Prostate gland (tissue), 2 donors: ENCODE measurements at places on chromosomes 1 and 21.

DNA sequence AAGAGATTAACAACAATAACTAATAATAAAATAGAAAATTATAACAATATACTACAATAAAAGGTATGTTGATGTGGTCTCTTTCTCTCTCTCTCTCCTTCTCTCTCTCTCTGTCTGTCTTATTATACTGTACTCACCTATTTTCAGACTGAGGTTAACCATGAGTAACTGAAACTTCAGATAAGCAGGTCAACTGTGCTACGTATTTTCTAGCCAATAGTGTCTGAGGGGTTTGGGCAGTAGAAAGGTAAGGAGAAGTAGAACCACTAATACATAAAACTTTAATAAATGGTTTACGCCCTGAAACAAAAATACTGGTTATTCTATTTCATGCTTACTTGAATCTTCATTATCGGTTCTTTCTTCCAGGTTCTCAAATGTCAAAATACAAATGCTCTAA lies 71.0 kb upstream of the LRRC53 start:
- no peak for DNase-seq

- DNase-seq, result no peak
Observed at GRCh38 chr1:88434836-88435235, 249.2 kb upstream of the PKN2 start.

DNA sequence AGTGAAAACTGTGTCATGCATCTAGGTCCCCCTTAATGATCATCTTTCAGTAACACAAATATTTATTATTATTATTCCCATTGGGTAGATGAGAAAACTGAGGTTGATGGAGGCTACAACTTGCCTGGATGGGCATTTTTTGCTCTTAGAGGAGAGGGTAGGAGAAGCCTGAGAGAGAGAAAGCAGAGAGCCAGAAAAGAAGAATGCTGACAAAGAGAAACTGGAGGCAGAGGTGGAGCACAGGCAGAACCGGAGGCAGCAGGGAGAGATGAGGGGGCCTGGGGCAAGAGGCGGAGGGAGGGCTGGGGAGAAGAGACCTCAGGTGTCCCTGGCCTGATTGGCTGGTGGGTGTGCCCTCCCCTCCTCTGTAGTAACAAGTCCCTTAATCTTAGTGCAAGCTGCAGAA lies 4.1 kb downstream of the BLACAT1 start:
- no peak for DNase-seq

GRCh38 chr1:109671067-109671466 lies 3.2 kb downstream of the GSTM2 start:
- DNase-seq, result no peak

GRCh38 chr21:21971384-21971783 lies 973.2 kb downstream of the NCAM2 start:
- no peak for DNase-seq

GRCh38 chr1:244854166-244854565 lies 10.2 kb downstream of the HNRNPU start:
- DNase-seq, result no peak

DNA sequence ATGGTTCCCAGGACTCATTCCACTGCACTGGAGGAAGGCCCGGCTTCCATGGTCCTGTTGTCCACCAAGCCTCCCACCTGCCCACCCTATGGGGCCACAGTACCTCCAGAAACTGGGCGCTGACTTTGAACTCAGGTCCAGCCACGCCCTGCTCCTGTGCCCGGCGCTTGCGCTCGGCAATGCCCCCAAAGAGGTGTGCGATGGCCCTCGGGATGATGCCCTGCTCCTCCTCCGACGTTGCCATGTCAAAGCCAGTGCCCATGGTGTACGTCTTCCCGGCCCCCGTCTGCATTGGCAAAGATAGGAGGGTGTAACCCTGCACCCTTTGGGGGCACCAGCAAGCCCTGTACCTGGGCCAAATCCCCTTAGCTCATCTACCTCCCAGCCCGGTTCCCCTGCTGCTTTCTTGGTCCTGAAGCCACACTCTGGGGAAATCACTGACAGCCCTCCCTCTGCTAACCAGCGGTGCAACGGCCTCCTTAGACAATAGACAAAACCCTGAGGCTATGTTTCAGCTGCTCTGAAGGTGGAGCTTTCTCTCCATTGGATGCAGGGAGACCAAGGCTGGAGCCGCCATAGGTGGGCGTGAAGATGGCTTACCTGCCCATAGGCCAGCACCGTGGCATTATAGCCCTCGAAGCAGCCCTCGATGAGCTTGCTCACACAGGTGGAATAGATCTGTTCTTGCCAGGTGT lies 14.7 kb downstream of the KIF21B start:
- DNase-seq, result no peak

DNA sequence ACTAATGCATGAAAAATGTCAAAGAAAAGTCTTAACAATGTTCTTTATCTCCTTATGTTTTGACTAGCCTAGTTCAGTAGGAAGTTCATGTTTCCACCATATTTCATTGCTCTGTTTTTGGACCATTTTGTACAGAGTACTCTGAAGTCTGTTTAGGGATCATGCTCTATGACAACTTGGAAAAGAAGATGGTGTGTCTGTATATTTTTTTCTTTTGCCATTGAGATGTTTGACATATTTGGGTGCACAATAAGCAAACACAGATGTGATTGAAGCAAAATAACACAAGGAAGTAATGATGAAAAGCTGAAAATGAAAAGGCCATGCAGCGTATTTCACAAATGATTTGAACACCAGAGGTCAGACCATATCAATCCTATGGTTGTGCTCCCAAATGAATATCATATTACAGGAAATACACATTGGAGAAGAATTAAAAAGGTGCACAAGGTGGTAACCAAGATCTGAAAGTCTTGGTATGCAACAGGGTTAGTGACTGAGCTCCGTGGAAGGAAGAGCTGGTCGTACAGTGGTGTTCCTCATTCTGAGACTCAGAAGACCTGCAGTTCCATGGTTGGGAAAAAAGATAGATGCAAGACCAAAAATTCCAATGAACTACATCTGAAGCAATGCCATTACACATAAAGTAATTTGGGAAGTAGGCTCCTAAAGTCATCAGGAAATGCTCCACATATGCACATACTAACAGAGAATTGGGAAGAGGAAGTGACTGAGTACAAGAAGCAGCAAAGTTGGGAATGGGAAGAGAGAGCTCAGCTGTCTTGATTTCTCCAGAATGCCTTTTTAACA lies 463.5 kb downstream of the LMO4 start:
- DNase-seq, result no peak

DNA sequence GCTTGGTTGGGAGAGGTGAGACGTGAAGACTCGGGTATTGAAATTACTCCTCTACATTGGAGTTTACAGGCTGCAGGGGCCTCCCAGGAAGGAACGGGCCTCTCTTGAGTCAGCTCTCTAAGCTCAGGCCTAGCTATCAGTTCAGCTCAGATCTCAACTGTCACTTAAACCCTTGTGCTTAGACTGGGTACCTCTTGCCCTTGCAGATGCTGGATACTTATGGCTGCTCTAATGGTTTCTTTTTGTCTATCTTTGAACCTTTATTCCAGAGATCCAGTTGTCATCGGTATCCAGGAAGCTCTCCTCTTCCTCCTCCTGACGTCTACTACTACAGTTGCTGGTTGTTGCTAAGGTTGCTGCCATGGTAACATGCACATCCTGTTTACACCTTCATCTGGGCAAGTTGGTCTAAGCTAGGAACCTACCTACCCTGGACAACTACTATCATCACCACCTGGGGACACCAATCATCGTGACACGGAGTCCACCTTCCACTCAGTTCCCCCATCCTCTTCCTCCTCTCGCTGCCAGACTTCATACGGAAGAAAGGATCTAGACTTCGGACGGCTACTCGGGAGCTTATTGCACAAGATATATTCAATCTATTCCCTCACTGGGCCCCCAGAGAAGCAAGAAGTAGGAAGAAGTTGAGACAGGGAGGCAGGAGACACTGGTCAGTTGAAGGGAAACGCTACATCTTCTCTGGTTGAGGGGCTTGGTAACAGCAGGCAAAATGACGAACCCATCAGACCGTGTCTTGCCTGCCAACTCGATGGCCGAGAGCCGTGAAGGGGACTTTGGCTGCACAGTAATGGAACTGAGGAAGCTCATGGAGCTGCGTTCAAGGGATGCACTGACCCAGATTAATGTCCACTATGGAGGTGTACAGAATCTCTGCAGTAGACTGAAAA lies 56.1 kb downstream of the ATP2B4 start:
- no peak for DNase-seq

DNA sequence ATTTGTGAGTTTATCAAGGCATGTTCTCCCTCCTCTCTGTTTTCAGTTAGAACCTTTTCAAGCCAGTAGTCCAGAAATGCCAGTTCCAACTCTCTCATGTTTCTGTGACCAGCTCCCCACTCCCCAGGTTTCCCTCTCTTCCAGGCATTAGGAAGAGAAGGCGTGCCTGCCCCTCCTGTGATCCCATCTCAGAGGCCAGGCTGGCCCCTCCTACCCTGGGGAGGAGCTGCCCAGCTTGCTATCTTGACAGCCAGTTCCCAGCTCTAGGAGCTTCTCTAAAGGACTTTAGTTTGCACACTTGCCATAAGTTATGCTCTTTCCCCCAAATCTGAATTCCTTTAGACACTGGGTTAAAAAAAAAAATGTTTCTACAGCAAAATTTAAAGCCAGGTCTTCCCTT lies 8.9 kb downstream of the HYI start:
- no peak for DNase-seq

GRCh38 chr1:97457446-97458089 lies 463.3 kb downstream of the DPYD start:
- DNase-seq, result no peak

GRCh38 chr1:156841295-156841855 lies 17.5 kb downstream of the INSRR start:
- no peak for DNase-seq

- DNase-seq, result no peak
Observed at GRCh38 chr21:39094087-39094780, 89.0 kb downstream of the PSMG1 start.

- peak; percentile 5 for DNase-seq
Observed at GRCh38 chr1:204578867-204579664, 62.9 kb downstream of the MDM4 start.

- no peak for DNase-seq
Observed at GRCh38 chr1:243447844-243448243, 192.0 kb downstream of the SDCCAG8 start.

DNA sequence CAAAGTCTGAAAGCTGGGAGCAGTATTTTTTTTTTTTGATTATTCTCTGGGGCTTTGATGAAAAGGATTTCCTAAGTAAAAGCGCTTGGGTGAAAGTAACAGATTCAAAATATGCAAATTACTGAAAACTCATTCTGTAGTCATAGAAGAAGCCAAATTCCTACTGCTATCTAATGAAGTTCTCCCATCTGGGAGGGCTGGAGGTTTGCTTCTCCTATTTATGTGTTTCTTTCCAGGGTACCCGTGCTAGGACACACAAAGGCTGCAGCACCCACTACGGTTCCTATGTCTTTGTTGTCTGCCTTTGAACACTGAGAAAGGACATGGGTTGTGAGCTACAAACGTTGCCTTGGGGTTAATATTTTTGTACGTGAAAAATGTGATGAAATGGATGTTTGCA lies 324.7 kb upstream of the KAZN start:
- DNase-seq, result no peak

DNA sequence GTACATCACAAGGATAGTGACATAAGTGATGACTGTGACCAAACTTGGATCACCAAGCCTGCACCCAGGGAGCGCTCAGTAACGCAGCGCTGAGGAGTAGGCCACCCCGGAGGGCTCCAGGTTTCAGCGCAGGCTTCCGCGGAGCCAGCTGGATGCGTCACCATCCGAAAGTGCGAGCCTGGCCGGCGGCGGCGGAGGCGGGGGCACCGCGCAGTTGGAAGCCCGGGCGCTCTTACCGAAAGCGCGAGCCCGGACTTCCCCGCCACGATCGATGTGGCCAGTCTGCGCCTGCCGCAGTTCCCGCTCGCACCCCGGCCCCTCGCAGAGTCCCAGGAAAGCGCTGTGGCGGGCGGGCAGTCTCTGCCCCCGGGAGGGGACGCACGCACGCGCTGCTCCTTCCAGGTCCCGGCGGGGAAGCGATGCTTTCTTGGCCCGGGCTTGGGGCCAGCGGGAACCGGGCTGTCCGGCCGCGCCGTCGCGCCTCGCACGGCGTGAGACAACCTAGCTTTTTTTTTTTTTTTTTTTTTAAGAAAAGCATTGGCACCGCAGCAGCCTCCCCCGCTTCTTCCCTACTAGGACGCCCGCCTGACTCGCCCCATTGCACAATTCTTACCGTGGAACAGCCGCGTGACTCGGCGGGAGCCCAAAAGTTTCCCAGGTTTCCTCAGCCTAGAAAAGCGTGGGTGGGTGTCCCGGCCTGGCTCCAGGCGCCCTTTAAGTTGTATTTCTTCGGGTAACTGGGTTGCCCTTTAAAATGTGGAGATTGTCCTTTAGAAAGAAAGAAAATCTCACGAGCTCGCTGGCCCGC lies 36.4 kb upstream of the JAK1 start:
- peak; percentile 81 for DNase-seq

DNA sequence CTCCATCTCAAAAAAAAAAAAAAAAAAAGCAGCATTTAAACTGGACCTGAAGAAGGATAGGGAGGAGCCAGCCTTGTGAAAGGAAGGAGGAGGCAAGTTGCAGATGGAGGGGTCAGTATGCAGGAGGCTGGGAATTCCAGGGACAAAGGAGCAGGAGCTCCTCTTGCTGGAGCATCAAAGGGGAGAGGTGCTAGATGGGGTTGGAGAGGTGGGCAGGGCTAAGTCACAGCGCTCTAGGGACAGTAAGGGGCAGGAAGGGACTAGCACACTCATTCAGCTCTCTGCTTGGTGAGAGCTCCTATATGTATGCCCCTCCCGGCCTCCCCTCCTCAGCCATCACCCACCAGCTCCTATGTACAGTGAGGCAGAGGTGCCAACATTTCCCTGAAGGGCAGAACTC lies 26.8 kb downstream of the MAP7D1 start:
- no peak for DNase-seq

DNA sequence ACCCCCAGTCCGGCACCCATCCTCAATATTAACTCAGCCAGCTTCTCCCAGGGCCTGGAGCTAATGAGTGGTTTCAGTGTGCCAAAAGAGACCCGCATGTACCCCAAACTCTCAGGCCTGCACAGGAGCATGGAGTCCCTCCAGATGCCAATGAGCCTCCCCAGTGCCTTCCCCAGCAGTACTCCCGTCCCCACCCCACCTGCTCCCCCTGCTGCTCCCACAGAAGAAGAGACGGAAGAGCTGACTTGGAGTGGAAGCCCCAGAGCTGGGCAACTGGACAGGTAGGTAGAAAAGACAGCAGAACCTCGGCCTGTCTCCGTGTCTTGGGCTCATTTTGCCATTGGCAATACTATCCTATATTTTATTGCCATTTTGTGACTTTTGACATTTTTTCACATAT lies 45.4 kb upstream of the IPO9 start:
- DNase-seq, result no peak
